ENCODE measurements at places on chromosomes 2 and 18.
A peak's percentile ranks its signal among the peaks of the same experiment; 100 is the strongest.

DNA sequence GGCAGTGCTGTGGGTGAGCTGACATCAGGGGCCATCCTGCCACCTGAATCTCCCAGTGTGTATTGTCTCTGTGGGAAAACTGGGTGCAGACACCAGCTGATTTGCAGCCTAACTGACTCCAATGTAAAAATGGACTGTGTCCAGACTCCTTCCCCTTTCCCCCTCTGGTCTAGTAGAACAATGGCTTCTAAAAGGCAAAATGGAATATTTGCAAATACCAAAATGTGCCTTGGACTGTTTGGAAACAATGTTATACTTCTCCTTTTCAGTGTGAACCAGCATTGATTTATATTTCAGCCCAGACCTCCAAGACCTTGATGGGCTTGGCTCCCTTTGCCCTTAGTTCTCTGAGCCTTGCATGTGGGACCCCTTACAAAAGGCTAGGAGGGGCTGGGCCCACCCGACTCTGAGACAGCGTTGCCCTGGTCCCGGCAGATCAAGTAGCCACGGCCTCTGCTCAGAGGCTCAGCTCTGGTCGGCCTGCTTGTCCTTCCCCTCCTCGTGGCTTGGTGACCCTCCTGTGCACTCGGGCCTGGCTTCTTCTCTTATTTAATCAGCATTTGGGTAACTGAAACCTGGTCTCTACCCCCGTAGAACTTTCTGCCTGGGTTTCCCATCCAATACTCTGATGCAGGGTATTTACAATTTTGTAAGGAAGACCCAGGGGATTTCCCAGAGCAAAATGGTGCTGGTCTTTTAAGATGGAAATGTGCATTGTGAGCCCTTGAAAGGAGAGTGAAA lies 18.0 kb upstream of the ACKR3 start:
- DNase-seq: no peak

- DNase-seq: no peak
Measured at GRCh38 chr2:80893711-80894110, 589.2 kb upstream of the LRRTM1 start.

DNA sequence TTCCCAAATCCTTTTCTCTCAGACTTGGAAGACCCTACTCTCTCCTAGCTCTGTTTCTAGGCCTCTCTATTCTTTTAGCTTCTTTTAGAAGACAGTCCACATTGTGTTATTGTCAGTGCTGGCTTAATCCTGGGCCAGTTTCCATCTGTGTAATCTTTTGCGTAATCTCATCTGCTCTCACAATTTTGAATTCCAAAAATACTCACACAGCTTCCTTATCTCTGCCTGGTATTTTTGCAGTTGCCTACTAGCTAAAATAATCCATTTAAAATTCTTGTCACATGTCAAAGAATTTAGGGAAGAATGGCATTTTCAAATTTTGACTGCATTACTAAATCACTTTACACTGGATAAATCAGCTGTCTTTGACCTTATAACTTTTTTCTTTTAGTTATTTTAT lies 200.6 kb upstream of the MEX3C start:
- DNase-seq: no peak

GRCh38 chr2:35337922-35338321 lies 1017.7 kb upstream of the CRIM1 start:
- no peak for DNase-seq

GRCh38 chr2:216142540-216142939 lies 33.4 kb downstream of the XRCC5 start:
- no peak for DNase-seq

GRCh38 chr2:6780765-6781274 lies 84.9 kb downstream of the CMPK2 start:
- peak; percentile 11 for DNase-seq
